ENCODE measurements at places on chromosomes 6 and 20.

DNA sequence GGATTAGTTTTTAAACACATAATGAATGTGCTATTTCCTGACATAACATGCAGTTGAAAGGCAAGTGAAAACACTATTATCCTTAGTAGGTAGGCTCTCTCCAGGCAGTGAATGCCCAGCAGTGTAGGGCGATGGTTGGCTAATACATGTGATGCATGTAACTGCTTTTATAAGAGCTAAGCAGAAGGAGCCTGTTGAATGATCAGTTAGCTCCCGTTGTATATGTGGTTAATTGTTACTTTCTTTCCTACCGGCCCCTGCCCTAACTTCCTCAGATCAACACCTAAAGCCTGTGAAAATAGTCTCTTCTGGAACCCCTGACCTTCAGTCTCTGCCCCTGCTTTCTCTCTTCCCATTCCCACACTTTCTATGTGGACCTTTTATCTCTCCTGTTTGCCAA lies 10.5 kb downstream of the SOX4 start:
- DNase-seq, result no peak

- DNase-seq, result no peak
Measured at GRCh38 chr6:11161031-11161956, 49.8 kb upstream of the ERVFRD-1 start.

DNA sequence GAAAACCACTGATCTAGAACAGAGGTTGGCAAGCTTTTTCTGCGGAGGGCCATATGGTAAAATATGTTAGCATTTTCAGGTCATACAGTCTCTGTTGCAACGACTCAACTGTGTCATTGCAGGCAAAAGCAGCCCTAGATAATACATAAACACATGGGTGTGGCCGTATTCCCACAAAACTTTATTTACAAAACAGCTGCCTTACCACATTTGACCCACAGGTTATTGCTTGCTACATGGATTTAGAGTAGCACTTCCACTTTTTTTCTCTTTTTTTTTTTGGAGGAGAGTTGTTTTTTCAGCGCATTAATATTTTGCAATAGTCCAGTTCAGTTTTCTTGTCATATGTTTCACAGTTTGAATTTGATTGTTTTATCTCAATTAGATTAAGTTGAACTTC lies 2.5 kb upstream of the IGF2R start:
- no peak for DNase-seq

DNA sequence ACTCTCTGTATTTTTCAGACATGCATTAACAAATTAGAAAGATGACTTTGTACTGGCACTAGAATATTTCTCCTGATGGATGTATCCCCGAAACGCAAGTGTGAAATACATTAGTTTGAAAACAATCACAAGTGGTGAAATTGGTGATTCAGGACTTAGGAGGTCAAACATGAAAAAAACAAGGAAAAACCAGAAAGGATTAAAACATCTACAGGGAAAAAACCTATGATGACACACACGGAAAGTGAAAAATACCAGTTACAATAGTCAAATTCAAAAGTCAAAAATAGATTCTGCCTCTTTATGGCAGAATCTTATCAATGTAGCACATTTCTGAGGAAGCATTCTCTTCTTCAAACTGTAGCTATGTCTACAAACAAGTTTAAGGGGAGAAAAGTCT lies 129.0 kb upstream of the SGK1 start:
- DNase-seq, result no peak

GRCh38 chr6:34098045-34098936 lies 47.6 kb downstream of the GRM4 start:
- no peak for DNase-seq

DNA sequence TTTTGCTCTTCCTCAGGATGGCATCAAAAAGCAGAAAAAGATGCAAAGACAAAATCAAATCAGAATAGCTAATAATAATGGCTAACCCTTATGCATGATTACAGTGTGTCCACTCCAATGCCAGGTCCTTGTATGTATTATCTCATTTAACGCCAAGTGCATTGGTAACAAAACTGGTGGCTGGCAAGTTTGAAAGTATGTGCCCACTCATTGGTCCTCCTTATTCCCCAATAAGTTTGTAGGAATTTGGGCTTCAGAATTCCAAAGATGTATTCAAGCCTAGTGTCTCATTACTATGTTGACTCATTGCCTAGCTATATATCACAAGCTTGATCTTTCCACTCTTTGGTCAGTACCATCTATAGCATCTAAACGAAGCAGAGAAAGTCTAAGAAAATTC lies 196.6 kb downstream of the GJA10 start:
- DNase-seq, result no peak

DNA sequence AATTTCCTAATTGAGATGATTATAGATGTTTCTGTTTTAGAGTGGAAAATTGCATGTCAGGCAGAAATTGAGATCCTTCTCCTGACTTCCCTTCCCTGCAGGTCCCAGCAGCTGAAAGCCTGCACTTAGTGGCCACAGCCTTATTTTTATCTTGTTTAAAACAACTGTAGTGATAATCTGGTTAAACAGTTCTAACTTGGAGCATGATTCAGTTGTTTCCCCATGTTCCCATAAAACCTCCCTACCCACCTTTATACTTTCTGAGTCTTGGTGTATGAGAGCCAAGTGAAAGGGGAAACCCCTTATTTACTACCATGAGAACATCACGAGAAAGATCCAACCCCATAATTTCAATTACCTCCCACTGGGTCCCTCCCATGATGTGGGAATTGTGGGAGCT lies 195.2 kb downstream of the SLC16A10 start:
- DNase-seq, result no peak

DNA sequence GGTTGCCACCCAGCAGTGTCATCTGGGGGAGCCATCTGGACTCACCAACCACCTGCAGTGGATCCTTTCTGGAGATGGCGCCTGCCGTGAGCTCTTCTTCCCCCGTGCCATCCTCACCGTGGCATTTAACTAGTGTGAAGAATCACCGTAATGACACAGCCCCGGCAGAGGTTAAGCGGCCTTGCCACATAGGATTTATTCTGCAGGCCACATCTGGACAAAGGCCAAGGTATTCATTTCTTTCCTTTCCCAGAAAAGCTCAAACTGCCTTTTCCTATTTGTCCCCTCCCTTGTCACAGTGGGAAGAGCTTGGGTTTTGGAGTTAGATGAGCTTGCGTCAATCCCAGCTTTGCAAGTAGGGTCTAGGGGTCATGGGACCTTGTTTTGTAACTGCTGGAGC lies 88.4 kb downstream of the PXDC1 start:
- DNase-seq, result no peak

- no peak for DNase-seq
Measured at GRCh38 chr6:112145080-112145573, 57.7 kb downstream of the FAM229B start.

Measured in progenitor cell of endocrine pancreas (in vitro differentiated cells).